SJSA1 (cell line): ENCODE measurements at places on chromosomes 5 and 9.

GRCh38 chr5:95007921-95008597 is 276.8 kb downstream of the MCTP1 start:
- H3K4me1 ChIP-seq = no peaks in the 10 kb centered on the region
- H3K36me3 ChIP-seq = no peaks in the 10 kb centered on the region
- no peaks in the 10 kb centered on the region for H3K27me3 ChIP-seq
- H3K4me3 ChIP-seq = no peak overlapping the region
- DNase-seq = no peak
- H3K27ac ChIP-seq = no peak overlapping the region

DNA sequence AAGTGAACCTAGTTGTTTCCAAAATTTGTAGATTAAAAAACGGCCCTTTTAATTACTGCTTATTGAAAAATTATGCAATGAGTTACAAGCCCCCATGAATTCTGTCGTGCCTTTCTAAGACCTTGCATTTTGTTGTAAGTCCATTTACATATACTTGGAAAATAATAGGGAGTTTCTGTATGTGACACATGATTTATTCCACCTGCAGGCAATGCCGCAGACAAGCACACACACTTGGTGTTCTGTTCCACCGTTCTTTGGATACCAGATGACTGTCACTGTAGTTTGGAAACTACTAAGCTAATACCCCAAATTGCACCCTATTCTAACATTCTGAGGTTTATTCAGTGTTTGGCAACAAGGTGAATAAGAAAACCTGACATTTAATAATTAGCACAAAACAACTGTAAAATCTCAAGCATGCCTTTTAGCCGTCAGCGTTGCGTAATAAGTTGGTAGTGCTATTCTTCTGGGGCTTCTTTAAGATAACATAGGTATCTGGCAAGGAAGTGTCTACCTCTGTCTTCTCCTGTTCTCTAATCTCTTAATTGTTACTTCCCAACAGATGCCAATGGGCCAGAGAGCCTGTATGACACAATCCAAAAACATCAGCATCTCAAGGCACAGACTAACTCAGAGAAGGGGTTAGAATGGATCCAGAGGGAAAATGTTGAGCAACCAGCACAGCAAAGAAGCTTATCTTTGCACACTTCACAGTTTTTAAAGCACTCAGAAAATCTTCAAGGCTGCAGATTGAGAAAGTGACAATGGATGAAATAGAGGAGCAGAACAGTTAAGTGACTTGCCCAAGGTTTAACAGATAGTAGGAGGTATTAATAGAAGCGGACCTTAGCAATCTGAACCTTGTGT is 48.2 kb upstream of the DPYSL3 start:
- peaks cover 62% of the 10 kb centered on the region for H3K4me1 ChIP-seq
- H3K27ac ChIP-seq = peak overlapping the region; percentile 8; the same call in 1 of the 2 replicates
- no peak overlapping the region for H3K4me3 ChIP-seq
- no peaks in the 10 kb centered on the region for H3K36me3 ChIP-seq
- DNase-seq = no peak
- no peaks in the 10 kb centered on the region for H3K27me3 ChIP-seq

DNA sequence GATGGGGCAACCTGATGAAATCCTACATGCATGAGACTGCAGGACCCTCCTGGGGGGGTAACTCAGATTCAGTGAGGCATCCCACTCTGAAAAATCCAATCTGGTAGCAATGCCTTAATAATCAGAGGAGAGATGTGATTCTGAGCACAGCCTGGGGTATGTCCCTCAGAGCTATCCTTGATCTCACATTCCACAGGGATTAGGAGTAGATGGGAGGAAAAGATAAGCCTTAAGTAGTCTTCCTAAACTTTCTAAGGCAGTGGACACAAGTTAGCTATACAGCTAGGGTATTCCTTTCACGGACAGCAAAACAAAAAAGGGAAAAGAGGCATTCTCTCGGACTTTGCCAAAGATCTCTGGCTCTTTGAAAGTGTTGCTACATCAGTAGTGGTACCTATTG is 3.9 kb upstream of the SPATA9 start:
- no peak for DNase-seq
- no peak overlapping the region for H3K27ac ChIP-seq
- no peaks in the 10 kb centered on the region for H3K36me3 ChIP-seq
- H3K27me3 ChIP-seq = no peaks in the 10 kb centered on the region
- H3K4me3 ChIP-seq = no peak overlapping the region
- 0 out of 2 replicates have a peak, but pooled peaks cover 5% of the 10 kb centered on the region for H3K4me1 ChIP-seq

- peak; percentile 89 for DNase-seq
- H3K36me3 ChIP-seq = peaks cover 3% of the 10 kb centered on the region; the same call in 1 of the 2 replicates
These were observed 83.0 kb upstream of the EPB41L4B start for GRCh38 chr9:109403766-109404320.

- H3K27me3 ChIP-seq = no peaks in the 10 kb centered on the region
- no peaks in the 10 kb centered on the region for H3K36me3 ChIP-seq
- no peak overlapping the region for H3K27ac ChIP-seq
- DNase-seq = no peak
These were observed 10.9 kb downstream of the IL12B start for GRCh38 chr5:159319363-159319762.

DNA sequence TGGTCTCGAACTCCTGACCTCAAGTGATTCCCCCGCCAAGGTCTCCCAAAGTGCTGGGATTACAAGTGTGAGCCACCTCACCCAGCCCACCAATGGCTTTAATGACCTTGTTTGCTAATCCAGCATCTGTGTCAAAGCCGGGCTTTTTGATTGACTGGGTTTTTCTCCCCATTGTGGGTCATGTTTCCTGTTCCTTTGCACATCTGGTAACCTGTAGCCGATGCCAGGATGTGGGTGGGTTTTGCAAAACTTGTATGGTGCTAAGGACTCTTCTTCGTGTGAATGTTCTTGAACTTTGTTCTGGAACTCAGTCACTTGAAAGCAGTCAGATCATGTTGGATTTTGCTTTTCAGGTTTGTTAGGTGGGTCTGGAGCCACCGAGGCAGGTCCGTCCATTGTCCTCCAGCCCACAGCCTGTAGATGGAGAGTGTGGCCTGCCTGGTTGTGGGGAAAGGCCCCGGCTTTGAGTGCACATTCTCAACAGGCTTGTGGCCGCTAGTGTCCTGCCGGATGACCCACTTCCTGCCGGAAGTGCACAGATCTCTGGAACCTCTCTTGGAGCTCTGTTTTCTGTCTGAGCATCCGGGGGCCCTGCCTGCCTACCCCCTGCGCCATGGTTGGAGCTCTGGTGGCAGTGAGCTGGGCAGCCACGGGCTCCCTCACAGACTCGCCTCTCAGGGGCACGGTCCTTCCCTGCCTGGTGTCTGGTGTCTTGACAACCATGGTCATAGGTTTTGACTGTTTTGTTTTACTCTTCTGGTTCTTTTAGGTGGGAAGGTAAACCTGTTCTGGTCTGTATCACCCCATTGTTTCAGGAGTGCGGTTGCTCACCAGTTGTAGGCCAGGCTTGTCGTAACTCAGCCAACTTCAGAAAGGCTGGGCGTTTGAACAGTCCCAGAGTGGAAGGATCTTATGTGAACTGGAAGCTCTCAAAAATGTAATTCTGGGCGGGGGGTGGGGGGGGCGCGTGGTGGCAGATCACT is 69.6 kb upstream of the CACNA1B start:
- H3K4me1 ChIP-seq = no peaks in the 10 kb centered on the region
- no peaks in the 10 kb centered on the region for H3K27me3 ChIP-seq
- H3K4me3 ChIP-seq = no peak overlapping the region
- H3K36me3 ChIP-seq = peaks cover 21% of the 10 kb centered on the region
- no peak overlapping the region for H3K27ac ChIP-seq

- H3K4me1 ChIP-seq = peaks cover 11% of the 10 kb centered on the region; the same call in 1 of the 2 replicates
- H3K36me3 ChIP-seq = no peaks in the 10 kb centered on the region
- DNase-seq = no peak
- H3K27ac ChIP-seq = no peak overlapping the region
- no peak overlapping the region for H3K4me3 ChIP-seq
These were observed 87.4 kb downstream of the APBA1 start for GRCh38 chr9:69584759-69585158.

DNA sequence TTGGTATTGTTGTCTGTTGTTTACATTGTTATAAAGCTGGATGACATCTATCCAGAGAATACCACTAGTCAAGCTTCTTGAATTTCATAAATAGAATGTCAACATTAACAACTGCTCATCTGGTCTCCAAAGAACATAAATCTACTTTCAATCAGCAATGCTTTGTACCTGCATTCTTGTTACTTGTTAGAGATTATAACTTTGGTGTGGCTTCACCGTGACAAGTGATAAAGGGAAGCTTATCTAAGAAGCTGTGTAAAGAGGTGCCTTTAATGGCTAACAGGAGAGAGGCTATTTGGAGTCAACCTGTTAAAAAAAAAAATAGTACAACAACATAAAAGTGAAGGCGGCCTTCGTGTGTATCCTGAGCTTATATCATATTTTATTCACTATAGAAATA is 41.8 kb downstream of the MUSK start:
- no peak for DNase-seq
- H3K4me3 ChIP-seq = no peak overlapping the region
- no peaks in the 10 kb centered on the region for H3K4me1 ChIP-seq
- no peaks in the 10 kb centered on the region for H3K36me3 ChIP-seq

DNA sequence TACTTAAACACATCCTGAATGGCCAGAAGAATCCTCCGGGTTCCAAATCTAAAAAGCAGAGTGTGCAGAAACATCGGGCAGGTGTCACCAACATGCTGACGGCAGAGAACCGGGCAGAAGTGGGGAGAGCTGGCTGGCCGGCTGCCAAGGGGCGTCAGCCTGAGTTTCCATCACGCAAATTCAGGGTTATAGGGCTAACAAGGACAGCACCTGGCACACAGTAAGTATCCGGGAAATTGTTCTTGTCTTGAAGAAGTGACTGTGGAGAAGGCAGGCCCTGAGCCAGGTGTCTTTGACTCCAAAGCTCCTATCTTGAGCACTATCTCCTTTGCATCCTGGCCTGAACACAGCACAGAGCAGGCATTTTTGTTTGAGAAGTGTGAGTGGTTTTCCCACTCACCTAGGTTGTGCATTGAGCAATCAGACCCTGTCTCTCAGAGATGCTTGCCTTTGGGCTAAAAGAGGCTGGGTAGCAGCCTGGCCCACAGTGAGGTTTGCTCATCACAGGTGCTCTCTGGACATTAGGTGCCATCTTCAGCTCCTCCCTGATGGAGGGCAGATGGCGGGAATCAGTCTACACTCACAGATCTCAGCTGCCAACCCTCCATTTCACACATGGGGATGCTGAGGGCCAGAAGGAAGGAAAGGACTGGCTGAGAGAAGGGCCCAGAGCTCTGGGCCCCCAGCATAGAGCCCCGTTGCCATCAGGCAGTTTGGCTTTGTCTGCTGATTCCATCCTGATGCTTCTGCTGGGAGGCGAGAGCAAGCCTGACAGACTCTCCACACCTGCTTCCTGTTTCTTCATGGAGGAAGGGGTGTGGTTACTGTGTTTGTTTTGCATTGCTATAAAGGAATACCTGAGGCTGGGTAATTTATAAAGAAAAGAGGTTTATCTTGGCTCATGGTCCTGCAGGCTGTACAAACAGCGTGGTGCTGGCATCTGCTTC is 52.8 kb downstream of the WHRN start:
- no peak for DNase-seq
- H3K27ac ChIP-seq = no peak overlapping the region
- H3K36me3 ChIP-seq = no peaks in the 10 kb centered on the region
- peaks cover 3% of the 10 kb centered on the region; the same call in 1 of the 2 replicates for H3K4me1 ChIP-seq
- no peaks in the 10 kb centered on the region for H3K27me3 ChIP-seq

DNA sequence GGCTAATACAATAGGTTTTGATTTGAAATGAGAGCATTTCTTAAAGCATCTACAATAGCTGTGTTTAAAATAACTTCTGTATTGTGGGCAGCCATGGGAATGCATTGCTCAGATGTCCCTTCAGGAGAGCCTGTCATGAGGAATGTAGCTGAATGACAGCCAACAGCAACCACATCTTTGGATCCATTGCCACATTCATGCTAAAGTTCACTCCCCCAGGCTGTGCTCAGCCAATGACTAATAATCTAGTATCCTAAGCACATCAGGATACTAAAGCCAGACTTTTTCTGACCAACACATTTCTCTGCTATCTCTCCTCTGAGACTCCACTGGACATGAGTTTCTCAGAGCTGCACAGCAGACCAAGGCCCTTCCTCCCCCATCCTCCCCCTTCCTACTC is 45.5 kb downstream of the HTR1A start:
- no peak for DNase-seq
- H3K4me3 ChIP-seq = no peak overlapping the region
- H3K27me3 ChIP-seq = no peaks in the 10 kb centered on the region

DNA sequence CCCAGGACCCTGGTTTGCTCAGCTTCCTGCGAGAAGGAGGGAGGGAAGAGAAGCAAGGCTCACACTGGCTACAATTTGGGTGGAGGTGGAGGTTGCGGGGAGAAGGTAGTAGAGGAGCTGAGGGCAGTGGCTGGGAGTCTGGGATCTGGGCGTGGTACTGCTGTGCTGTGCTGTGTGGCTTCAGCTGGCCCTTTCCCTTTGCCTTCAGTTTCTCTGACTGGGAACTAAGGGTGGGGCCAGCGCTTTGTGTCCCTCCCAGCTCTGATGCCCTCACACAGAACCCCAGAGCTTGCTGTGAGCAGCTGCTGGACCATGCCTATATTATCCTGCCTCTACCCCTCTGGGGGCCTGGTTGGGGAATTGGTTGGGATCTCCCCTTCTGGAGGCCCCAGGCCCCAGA is 60.9 kb downstream of the RGS3 start:
- H3K4me1 ChIP-seq = peaks cover 8% of the 10 kb centered on the region
- no peak for DNase-seq
- no peaks in the 10 kb centered on the region for H3K27me3 ChIP-seq
- H3K4me3 ChIP-seq = no peak overlapping the region

DNA sequence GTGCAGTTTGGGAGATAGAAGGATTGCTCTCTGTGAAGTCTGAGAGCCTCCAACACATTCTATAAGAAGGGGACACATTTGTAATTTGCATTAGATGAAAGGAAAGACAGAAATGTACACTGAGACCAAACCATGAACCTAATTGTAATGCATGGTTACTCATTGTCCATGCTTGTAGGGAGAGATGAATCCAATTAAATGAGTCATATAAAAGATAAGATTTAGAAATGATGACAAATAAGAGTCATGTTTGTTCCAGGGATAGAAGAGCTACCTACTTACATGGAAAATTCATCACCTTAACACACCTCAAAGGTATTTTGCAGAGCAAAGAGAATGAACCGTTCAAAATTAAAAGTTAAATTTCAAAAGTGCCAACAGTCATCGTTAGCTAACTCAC is 85.1 kb downstream of the FBXL7 start:
- no peaks in the 10 kb centered on the region for H3K27me3 ChIP-seq
- no peak overlapping the region for H3K4me3 ChIP-seq
- H3K36me3 ChIP-seq = peaks cover 40% of the 10 kb centered on the region
- H3K27ac ChIP-seq = no peak overlapping the region
- H3K4me1 ChIP-seq = peaks cover 7% of the 10 kb centered on the region

GRCh38 chr5:84242286-84242685 is 142.4 kb downstream of the EDIL3 start:
- DNase-seq = no peak
- peaks cover 29% of the 10 kb centered on the region for H3K4me1 ChIP-seq
- no peak overlapping the region for H3K4me3 ChIP-seq
